ENCODE measurements at places on chromosomes 1 and 21.

DNA sequence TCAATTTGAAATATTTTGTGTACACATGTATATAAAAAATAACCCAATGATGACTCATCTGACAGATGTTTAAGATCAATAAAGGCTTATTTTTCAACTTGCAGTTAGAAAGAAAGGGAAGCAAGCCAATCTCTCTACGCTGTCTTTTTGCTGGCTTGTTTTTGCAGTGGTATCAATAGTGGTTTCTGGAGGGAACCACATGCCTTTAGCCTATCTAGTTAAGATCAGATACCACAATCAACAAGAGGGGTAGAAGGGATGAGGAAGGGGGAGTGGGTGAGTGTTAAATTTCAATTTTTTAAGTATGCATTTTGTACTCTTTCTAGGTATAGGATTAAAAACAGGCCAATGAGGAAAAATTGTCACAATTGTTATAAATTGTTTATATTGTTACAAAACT, 276.2 kb downstream of the KCNH1 start:
- no peak for DNase-seq

GRCh38 chr1:236925386-236925785, 78.9 kb downstream of the MT1HL1 start:
- no peak for DNase-seq

- DNase-seq: no peak
Observed at GRCh38 chr1:101278845-101279244, 42.0 kb downstream of the S1PR1 start.

GRCh38 chr1:55347866-55348265, 132.7 kb upstream of the USP24 start:
- DNase-seq: no peak

- peak; percentile 41 for DNase-seq
Observed at GRCh38 chr1:211326528-211327345, at the start of gene TRAF5. TSS of gene TRAF5 (plus strand) at chr1:211326833. CDS start at chr1:211353240, 26,407 bp downstream.

GRCh38 chr1:180343921-180344769, 114.1 kb downstream of the LHX4 start:
- DNase-seq: peak; percentile 72

DNA sequence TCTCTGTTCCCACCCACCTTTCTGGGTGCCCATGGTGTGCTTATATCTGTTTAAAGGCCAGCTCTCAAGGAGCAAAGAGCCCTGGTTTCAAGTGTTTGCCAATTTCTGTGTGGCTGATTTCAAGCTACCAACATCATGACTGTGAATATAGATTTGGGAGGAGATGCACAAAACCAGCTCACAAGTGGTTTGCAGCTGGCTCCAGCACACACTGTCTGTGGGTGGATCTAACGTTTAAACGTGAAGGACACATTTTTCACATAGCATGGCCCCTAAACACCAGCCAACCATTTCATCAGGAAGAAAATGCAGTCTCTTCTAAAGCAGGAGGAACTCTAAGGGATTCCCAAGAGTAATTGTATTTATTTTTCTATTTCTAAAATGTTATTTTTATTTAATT, 65.2 kb downstream of the FCRL5 start:
- DNase-seq: no peak

GRCh38 chr1:156295391-156295947, at the start of gene GLMP:
TSS of gene GLMP (minus strand) at chr1:156295679. CDS start at chr1:156295645, 34 bp downstream.
- peak; percentile 87 for DNase-seq

GRCh38 chr21:34801519-34802132, 132.8 kb downstream of the CLIC6 start:
- peak; percentile 46 for DNase-seq

GRCh38 chr1:11531943-11532342, 53.0 kb downstream of the DISP3 start:
- no peak for DNase-seq

DNA sequence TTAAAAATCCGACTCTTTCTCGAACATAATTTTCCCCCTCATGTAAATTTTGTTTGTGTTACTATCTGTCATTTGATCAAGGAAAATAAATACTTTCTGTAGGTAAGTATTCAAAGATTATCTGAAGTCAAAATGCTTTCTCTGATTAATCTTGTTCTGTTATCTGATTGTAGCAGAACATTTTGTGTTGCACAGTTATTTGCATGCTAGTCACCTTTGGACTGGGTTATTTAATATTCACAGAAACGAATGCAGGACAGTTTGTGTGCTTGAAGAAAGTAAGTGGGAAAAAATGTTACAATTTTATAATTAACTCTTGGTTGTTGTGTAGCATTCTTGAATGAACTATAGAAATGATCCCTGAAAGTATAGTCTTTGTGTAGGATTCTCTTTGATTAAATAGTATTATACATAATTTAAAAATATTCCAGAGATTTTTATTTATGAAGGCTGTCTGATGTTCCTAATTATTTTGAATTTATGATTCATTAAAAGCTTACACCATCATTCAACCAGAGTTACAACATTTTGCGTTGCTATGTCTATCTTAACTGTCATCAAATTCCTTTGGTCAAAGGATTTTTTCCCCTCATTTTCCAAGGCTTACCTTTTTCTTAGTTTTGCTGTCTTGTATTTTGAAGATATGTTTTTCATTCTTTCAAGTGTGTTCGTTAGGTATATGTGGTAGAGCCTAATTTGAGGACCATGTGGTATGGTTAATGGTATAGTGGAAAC, 176.6 kb downstream of the GIPC2 start:
- DNase-seq: no peak

DNA sequence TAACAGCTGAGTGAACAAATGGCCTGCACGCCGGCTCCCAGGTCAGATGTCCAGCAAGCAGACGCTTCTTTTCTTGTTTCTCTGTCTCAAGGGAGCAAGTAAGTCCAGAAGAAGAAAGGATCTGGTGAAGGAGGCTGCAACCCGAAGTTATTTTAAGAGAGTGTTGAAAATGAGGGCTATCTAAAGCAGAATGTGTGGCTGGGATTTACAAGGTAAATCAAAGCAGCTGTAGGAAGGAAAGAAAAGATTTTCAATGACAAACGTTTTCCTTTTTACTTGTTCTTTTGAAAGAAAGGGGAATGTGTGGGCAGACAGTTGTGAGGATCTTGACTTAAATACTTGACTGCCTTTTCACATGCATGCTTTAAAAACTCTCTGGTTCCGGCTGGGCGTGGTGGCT, 311.5 kb downstream of the KIF26B start:
- DNase-seq: no peak

DNA sequence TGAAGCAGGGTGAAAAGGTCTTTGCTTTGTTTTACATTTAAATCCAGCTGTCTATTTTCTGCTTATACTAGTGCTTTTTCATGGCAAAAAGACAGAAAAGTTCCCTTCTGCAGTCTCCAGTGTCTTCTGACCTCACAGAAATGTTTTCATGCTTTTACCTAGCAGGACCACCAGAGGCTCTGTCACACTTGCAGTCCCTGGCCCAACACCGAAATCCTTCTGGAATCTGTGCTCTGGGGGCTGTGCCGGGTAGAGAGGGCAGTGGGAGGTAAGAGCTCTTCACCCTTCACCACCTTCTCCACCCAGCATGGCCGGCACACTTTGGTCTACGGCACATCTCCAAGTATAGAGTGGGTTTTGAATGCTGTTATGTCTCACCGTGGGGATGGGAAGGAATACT, 20.8 kb downstream of the GNAT2 start:
- DNase-seq: no peak

DNA sequence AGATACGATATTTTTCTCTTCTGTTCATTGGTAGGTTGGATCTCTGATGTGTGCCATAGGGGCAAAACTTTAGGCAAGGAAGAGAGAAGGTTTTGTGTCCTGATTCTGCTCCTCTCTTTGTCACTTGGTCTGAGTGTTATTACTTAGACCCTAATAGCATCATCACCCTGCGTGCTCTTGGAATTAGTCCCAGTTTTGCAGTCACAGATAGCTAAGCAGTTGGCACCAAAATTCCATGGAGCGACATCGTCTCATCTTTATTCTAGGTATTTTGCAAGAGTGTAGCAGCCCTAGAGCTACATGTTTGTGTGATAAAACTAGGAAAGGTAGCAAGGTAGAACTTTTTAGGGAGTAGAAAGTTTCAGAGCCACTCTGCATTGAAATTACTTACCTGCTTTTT, 23.8 kb downstream of the PIP5K1A start:
- DNase-seq: no peak

DNA sequence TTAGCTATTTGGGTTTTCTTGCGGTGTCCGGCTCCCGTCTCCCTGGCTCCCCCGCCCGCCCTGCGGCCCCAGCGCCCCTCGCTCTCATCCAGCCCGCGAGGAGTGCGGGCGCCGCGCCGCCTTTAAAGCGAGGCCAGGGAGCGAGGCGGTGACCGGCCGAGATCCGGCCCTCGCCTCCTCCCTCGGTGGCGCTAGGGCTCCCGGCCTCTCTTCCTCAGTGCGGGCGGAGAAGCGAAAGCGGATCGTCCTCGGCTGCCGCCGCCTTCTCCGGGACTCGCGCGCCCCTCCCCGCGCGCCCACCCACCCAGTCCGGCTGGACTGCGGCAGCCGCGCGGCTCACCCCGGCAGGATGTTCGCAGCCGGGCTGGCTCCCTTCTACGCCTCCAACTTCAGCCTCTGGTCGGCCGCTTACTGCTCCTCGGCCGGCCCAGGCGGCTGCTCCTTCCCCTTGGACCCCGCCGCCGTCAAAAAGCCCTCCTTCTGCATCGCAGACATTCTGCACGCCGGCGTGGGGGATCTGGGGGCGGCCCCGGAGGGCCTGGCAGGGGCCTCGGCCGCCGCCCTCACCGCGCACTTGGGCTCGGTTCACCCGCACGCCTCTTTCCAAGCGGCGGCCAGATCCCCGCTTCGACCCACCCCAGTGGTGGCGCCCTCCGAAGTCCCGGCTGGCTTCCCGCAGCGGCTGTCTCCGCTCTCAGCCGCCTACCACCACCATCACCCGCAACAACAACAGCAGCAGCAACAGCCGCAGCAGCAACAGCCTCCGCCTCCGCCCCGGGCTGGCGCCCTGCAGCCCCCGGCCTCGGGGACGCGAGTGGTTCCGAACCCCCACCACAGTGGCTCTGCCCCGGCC, 492 bp downstream of the HLX start:
- no peak for DNase-seq

DNA sequence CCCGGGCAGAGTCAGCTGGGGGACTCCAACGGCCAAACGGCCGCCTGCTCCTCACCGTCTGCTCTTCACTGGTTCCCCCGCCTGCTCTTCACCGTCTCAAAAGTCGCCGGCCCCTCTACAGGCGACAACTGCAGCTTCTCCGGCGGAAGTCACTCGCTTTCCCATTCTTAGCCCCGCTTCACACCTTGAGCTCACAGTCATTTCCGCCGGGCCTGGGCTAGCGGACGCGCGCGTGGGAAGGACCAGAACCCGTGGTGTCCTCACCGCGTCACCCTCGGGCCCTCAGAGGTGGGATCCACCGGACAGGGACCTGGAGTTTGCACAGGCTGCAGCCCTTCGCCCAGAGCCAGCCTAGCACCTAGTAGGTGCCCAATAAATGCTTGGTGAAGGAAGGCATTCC, 27.9 kb upstream of the HJV start:
- no peak for DNase-seq

DNA sequence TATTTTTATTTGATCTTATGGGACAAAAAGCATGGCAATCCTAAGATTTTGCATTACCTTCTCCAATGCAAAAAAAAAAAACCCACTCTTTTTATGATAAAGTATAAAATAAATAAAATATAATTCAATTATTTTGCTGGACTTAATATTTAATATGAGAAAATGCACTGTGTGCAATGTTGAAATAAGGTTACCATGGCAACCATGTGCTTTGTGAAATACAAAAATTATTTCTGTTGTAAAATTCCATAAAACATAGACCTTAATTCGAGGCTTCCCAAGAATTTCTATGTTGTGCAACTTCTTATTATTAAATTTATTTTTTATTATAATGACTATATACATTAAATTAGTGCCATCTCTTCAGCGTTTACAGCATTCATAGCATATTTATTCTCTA, 989.5 kb downstream of the MRPL39 start:
- DNase-seq: no peak

DNA sequence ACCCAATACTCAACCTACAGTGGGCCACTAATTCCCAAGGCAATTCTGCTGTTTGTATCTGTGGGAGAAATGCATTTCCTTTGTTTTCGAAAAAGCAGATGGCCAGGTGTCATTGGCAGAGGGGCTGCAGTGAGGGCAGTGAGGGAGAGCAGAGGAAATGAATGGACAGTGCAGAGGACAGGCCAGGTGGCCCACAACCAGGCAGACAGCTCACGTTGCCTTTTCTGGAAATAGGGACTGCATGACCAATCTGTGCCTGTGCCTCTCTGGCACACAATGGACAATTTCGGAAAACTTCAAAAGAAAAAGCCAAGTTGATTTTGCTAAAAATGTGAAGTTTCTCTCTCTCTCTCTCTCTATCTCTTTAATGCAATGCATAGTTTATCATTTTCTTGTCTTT, 52.6 kb upstream of the ETS2 start:
- no peak for DNase-seq

DNA sequence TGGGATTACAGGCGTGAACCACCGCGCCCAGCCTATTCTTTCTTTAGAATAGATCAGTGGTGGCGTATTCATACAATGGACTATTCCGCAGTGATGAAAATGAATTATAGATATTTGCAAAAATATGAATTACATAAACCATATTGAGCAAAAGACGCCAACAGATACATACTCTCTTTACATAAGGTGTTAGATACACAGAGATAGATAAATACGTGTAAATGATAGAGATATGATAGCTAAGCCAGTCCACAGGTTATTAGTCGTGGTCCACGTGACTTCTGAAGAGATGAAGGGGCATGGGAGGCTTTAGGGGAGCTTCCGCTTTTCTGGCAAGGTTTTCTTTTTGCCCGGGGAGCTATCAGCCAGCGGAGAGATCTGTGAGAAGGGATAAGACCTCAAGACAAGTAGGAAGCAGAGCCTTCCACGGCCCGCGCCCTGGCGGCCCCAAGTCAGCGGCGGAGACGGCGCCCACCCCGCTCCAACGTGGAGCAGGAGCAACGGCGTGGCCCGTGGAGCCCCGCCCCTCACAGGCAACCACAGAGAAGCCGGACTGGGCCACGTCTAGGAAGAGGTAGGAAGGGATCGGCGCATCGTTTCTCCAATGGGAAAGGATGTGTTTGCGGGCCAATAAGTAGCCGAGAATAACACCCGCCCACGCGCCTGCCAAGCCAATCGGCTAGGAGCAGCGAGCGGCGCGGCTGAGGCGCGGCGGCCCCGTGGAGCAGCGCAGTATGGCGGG, at the start of gene MSTO1:
MSTO1 (plus strand) TSS at position 704 of the 742 bp plus-strand sequence; CDS start at position 735, 31 bp downstream.
- peak; percentile 99 for DNase-seq

- no peak for DNase-seq
Observed at GRCh38 chr1:8127171-8127641, 101.1 kb upstream of the ERRFI1 start.

- DNase-seq: peak; percentile 26
Observed at GRCh38 chr1:154993572-154994268, at the start of gene LENEP. TSS of gene LENEP (plus strand) at chr1:154993586. CDS start at chr1:154993608, 22 bp downstream.

DNA sequence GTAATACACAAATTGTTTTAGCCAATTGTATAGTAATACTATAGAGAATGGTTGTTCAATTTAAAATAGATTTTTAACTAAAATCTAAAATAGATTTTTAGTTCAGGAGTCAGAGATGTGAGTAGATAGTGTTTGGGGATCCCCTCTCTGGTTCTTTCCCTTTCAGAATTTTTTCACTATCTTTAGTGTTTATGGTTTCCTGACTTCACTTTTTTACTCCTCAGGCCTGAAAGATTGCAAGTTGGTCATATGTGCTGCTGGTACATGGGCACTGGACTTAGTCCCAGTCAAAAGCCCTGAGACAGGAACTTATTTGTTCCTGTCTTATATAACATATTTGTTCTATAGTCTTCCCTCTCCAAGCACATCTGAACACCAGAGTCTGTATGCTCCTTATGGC, 96.8 kb upstream of the ATP1B1 start:
- DNase-seq: no peak
